NCI-H1436 (cell line): ENCODE measurements at places on chromosomes 16 and 17.

DNA sequence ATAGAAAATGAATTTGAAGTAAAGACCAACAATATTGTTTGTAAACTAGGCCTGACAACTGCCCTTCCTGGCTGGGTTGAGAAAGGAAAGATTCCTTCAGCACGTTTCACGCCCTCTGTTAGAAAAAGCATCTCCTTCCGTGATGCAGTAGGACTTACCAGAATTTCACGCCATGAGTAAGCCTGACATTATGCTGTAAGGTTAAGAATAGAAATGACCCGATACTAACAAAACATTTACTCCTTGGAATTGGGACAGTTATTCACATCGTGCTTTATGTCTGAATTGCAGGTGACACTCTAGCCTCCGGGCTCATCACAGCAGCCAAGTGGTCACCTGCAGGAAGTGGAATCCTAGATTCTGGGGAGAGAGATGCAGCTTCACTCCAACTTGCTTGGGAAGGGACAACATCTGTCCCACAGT, 17.5 kb downstream of the MARCHF10 start:
- no peak for DNase-seq

- no peak for DNase-seq
Observed at GRCh38 chr17:49543860-49544259, 31.8 kb upstream of the NXPH3 start.

- DNase-seq = no peak
Observed at GRCh38 chr16:17511340-17511739, 40.6 kb upstream of the XYLT1 start.

DNA sequence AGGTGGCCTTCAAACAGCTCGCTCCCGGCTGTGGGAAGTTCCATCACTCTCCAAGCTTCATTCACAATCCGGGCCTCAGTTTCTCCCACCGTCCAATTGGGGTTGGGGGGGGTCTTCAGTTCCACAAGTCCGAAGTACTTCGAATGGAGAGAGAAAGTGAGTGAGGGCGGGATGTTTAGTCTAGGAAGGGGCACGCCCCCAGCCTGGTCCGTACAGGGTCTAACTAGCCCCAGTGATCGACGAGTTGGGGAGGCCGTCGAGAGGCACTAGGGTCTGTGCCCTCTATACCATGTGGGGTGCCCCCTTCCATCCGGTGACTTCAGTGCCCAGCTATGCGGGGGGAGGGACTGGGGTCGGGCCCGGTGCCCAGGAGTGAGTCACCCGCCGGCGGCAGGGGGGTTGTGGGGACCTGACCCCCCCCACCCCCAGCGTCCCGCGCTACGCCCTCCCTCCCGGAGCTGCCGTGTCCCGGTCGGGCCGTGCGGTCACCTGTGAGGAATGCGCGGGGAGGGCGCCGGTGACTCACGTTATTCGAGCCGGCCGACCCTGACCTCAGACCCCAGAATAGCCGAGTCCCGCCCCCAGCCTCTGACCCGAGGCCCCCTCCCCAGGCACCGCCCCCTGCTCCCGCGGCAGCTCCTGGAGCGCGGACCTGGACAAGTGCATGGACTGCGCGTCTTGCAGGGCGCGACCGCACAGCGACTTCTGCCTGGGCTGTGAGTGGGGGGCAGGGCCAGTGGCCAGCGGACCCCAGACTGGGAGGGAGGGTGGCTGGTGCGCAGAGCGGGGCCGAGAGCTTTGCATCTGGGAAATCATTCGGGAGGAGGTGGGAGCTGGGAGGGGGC, 658 bp downstream of the TNFRSF12A start:
- no peak for DNase-seq

- no peak for DNase-seq
Observed at GRCh38 chr17:81983639-81984373, 6.4 kb downstream of the ASPSCR1 start.

DNA sequence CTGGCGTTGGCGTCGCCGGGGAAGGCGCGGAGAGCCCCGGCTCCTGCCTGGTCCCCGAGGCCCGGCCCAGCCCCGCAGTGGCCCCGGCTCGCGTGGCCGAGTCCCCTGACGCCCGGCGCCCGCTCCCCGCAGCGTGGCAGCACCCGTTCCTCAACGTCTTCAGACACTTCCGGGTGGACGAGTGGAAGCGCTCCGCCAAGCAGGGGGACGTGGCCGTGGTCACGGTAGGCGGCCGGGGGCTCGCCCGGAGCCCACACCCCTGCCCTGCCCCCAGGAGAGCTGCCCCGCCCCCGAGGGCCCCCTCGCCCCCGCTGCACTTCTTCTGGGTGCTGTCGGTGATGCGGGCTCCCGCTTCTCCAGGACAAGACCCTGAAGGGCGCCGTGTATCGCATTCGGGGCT, 466 bp downstream of the WDR90 start:
- DNase-seq = no peak

- no peak for DNase-seq
Observed at GRCh38 chr17:49388290-49388640, 26.2 kb upstream of the ZNF652 start.

DNA sequence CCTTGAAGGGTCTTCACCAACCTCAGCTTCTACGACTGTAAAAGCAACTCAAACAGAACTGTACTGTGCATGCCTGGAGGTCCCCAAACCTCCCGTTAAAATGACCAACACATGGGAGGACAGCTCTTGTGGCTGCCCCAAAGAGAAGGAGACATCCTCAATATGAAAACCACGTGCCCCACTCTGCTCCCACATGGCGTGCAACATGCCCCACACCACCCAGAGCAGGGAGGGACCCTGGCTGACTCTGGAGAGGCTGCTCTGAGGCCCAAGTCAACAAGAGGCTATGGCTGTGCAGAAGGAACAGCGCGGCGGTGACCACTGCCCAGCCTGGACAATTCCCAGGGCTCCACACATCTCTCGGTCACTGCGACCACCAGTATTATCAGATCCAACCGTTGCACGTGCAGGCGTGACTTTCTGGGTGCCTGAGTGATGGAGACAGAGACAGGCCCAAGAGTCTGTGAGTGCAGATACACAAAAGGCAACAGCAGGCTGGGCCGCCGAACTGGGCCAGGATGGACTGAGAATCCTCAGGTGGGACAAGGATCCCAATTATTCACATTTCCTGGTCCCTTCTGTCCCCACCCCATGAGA, 1.4 kb downstream of the PLD6 start:
- no peak for DNase-seq

DNA sequence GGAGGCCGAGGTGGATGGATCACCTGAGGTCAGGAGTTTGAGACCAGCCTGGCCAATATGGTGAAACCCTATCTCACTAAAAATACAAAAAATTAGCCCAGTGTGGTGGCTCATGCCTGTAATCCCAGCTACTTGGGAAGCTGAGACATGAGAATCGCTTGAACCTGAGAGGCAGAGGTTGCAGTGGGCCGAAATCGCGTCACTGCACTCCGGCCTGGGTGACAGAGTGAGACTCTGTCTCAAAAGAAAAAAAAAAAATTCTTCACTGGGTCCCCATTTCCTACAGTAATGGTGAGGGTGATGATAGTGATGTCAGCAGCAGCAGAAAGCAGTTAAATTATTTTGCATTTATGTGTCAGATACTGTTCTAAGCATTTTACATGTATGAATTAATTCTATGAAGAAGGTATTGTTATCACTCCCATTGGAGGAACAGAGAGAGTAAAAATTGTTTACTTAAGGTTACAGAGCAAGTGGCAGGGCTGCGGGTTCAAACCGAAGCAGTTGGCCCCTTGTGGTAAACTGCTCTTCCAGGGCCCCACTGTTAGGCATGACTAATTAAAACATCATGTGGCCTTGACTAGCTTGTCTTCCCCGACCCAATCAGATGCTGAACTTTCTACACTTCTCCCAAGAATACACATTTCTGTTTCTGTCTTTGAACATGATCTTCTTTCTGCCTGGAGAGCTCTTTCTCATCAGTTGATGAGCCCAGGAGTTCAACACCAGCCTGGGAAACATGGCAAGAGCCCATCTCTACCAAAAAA, 45.8 kb downstream of the STAT3 start:
- no peak for DNase-seq
